Right atrium auricular region (tissue), 2 donors: ENCODE measurements at places on chromosomes 13 and 19. TPM values are rescaled to one million over a fixed set of nuclear protein-coding genes. Genes with fewer than 3 reads are reported as not detected.
A peak's percentile ranks its signal among the peaks of the same experiment; 100 is the strongest.

DNA sequence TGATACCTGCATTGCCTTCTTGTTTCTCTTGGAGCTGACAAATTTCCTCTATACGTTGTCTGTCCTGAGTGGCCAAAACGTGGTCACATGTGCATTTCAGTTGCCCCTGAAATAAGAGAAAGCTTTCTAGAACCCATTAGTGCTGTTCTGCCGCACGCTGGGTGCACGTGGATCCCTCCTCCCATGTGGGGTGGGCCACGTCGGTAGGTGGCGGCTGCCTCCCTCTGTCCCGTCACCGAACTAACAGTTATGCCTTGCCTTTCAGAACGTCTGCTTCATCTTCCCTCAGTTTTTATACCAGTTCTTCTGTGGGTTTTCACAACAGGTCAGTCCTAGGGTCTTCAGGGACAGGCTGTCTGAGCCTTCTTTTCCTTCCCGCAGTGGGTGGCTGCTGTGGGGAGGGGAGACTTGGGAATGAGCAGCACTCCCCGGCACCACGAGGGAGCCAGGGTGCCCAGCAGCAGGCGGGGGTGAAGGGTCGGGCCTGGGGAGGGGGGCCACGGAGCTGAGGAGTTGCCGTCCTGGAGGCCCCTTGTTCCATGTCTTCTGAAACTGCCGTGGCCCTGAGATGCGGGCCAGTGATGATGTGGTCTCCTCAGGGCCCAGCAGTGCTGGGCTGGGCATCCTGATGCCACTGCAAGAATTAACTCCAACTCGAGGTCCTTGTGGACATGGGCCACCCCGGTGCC is 109.7 kb upstream of the MCF2L start:
- no peak for DNase-seq

ZNF223 gene
- total RNA-seq = 4.2 TPM

- DNase-seq = no peak
Measured at GRCh38 chr19:3537438-3538240, 1.3 kb upstream of the TEKTIP1 start.

DNA sequence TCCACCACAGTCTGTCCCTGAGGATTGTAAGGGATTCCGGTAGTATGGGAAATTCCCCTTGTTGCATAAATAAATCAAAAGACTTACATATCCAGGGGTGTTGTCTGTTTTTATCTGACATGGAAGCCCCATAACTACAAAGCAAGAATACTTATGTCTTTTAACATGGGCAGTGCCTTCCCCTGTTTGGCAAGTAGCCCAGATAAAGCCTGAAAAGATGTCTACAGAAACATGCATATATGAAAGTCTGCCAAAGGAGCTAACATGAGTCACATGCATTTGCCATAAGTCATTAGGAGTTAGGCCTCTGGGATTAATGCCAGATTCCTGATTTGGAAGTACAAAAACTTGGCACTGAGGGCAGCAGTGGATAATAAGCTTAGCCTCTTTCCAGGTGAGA is 62.1 kb downstream of the ZNF737 start:
- DNase-seq = no peak

HCN2 gene
- 1.4 TPM for total RNA-seq

DNA sequence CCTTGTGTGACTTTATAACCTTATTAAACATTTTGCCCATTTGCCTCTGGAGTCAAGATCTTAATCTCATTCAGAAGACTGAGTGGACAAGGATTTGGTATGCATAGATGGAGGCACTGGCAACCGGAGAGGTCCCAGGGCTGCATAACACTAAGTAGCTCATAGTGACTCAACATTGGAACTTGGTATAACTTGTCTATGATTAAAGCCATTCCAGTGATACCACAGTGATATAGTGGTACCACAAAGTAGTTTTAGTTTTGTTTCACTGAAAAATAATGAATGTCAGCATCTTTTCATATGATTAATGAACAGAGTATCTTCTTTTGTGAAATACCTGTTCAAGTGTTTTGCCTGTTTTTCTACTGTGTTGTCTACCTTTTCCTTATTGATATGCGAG is 26.4 kb downstream of the CDK8 start:
- DNase-seq = no peak

GRCh38 chr19:19348266-19348665 is 27.6 kb downstream of the MAU2 start:
- no peak for DNase-seq

GRCh38 chr19:46625731-46626130 is 842 bp upstream of the PTGIR start:
- no peak for DNase-seq

DNA sequence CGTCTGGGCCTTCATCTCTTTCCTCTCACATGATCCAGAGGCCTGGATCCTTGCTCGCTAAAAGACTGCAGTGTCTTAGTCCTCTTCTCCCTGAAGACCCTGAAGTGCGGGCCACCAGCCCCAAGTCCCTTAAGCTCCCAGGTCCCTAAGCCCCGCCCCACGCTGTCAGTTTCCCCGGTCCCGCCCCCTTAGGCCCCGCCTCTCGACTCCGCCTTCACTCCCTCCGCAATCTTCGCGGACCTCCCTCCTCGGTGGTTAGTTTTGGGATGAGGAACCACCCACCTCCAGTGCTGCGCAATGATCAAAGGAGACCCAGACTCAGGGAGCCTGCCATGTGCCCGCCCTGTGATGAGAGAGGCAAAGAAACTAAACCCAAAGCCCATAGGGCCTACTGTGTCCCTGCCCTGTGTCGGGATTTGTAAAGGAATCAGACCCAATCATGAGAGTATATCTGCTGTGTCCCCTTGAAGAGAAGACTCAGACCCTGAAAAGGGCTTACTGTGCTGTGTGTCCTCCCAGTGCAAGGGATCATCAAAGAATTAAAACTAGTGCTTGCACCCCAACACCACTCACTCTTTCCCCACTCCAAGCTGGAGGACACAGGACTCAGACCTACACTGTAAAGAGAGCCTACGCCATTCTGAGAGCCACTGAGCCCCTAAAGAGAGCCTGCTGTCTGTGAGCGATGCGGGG is 3.0 kb upstream of the COX6B1 start:
- peak; percentile 83 for DNase-seq

DNA sequence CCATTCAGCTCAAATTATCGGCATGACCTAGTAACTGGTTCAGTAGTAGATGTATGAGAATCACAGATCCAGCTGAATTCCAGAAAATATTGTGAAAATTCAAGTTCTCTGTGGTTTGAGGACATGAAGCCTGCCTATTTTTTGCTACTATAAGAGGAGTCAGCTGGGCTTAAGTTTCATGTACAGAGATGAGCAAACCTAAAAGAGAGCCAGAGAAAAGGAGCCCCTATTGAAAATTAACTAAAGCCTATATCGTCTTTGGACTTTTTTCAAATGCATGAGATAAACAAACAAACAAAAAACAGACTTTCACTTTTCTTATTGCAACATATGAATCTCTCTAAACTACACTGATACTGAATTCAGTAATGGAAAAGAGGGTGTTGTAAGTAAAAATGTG is 106.8 kb upstream of the SPRY2 start:
- no peak for DNase-seq
